ENCODE measurements at places on chromosomes 11 and 22.
A peak's percentile ranks its signal among the peaks of the same experiment; 100 is the strongest.

DNA sequence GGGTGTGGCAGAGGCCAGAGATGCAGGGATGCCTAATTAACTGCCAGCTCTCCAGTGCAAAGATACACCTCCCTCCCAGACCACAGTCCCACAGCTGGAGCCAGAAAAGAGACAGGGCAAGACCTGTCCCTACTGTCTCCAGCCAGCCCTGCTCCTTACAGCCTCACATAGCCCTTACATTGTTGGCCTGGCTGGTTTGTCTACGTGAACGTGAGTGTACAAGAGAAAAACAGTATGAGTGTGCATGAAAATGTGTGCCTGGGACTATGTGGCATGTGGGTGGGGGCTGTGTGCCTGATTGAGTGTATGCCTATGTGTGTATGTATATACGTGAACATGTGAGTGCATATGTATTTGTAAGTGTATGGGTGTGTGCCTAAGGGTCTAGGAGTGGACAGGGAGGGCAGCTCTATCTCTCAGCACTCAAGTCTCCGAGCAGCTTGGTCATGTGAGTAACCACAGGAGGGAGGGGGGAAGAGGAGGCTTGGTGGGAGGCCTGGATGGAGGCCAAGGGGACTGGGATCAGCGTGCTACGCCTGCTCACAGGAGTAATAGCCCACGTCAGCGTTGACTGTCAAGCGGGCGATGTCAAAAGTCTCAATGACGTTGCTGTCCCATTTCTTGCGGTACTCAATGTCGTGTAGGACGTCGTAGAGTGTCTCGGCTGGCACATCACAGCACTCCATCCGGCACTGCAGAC is 6.6 kb upstream of the ARAP1 start:
- DNase-seq, result no peak

DNA sequence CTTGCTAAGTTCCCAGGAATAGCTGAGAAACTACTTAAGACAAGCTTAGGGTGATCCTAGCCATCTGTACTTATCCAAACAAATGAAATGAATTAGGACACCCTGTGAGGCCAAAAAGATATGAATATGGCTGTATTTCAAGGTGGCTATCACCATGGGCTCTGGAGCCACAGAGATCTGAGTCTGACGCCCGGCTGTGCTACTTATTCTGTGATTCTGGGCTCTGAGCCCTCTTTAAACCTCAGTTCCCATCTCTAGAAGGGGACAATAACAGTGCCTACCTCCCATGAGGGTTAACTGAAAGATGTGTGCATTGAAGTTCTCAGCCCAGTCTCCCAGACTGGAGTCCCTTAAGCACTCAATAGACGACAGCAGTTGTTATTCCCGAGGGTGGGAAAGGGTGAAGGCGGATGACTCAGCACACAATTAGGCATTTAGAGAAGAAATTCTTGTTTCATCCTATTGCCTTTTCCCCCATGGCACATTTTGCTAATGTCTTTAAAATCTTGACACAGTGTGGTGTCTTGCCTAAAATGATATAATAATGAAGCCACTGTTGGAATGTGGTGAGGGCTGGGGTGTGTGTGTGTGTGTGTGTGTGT is 132.5 kb downstream of the ADAMTS15 start:
- DNase-seq, result peak; percentile 54

- DNase-seq, result no peak
Observed at GRCh38 chr11:62540804-62541701, 5.6 kb downstream of the AHNAK start.

GRCh38 chr11:96219981-96220623 is 122.9 kb downstream of the MAML2 start:
- no peak for DNase-seq

DNA sequence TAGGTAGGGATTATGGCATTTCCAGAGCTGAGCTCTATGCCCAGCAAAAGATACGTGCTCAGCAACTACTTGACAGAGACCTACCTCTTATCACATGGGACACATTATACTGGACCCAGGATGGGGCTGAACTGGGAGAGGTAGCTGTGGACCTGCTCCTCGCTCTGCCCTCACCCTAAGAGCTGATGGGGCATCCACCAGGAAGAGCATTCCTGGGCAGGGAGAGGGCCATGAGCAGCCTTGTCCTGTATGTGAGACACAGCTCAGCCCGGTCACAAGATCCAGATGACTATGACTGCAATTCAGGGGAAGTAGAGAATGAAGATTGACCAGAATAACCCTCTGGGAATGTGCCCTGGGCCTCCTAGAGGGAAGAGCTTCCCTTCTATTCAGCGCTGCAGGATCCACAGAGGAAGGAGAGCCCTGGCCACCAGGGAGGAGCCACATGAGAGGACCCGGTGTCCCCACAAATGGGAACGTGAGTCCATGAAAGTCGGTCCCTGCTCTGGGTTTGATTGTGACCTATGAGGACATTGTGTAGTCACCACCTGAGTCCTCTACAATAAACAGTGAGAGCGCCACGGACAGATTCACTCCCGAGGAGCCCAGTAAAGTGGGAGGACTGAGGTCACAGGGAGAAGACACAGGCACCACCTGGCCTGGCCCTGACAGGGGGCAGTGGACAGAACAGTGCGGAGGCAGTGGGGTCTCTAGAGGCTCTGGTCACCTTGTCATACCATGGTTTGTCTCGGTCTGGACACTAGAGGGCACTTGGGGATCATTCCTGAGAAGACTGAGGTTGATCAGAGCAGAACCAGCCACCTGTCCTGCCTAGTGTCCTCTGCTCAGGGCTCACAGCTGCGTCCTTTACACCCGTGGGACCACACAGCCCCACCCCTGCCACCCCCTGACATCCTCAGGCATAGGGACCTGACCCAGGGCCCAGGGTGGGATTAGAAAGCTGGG is 99.5 kb downstream of the ZNF280B start:
- DNase-seq, result no peak

DNA sequence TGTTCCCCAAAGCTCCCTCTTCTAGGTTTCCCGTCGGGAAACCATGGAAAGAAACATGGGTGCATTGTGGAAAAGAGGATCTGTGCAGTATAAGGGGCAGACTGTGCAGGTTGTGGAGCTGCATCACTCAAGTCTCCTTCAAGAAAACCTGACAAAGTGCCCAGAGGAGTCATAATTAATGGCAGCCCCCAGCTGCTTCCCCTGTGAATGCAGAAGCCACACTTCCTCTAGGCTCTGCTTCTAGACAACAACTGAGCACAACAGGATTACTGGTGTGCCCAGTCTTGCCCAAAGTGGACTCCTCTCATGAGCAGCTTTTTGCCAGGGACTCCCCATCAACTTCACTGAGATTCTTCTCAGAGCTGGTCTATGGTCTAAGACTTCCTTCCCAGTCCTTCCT is 42.6 kb upstream of the SCUBE2 start:
- DNase-seq, result no peak

DNA sequence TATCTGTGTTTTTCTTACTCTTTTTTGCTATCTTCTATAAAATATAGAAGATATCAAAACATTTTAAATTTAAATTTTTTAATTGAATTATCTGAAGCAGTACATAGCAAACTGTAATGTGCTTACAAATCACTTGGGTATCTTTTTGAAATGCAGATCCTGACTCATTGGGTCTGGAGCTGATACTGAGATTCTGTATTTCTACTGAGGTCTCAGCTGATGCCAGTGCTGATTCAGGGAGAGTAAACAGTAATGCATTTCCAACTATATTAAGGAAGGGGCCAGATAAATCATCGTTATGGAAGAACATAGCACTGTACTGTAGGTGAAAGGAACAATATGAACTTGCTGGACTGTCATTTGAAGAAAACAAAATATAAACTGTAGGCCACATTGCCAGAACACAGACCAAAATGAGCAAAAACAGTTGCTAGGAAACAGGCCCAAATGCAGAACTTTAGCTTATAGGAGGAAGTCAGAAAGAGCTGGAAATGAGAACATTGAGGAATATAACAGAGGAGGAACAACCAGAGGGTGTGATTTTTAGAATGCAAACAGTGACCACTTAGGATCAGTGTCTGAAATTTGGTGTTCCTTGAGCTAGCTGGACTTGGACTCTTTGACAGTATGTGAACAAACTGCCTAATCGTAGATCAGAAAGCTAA is 3.3 kb downstream of the ARL14EP start:
- DNase-seq, result no peak

DNA sequence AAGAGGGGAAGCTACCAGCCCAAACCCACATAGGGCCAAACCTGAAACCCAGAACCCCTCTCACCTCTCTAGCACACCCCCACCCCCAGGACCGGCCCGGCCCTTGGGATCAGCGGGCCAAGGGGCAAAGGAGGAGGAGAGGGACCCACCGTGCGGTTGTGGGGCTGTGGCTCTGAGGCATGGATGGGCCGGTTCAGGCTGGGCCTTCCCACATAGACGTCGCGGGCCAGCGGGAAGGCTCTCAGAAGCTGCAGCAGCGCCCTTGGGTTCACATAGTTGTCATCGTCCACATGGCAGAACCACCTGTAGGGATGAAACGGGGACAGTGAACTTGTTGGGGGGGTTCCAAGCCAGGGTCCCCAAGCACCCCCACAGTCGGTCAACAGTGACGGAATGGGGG is 7.0 kb downstream of the MFNG start:
- no peak for DNase-seq

- no peak for DNase-seq
Observed at GRCh38 chr11:67439321-67440228, 2.1 kb upstream of the PTPRCAP start.

DNA sequence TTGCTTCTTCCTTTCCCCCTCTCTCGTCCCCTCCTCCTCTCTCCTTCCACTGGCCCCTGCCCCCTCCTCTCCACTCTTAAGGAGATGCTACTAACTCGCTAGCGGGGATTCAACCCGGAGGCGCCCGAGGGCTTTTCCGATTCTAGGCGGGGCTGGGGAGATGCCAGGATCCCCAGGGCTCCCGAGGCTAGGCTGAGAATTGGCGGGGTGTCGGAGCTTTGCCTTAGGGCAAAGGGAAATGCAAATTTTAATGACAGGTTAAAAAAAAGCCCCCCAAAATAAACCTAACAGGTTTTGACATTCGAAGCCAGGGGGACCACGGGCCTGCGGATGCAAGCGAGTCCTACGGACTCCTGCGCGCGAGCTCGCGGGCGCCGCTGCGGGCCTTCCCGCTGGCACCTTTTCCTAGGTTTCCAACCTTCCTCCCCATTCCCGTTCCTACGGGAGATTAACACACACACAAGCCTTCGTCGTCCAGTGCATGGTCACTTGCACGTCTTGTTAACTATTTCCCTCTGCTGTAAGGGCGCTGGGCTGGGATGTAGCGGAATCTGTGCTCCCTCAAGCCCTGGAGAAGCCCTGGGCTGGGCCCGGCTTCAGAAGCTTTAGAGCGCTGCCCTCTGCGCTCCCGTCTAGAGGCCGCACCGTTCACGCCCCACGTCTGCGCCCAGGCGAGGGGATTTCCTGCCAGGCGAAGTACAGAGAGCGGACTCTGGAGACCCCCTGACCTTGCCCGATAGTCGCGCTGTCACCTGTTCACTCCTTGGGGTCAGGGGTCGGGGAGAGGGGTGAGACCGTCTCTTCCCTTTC is 729 bp upstream of the ALX4 start:
- no peak for DNase-seq

GRCh38 chr11:102343809-102344208 is 3.2 kb upstream of the BIRC2 start:
- DNase-seq, result no peak

DNA sequence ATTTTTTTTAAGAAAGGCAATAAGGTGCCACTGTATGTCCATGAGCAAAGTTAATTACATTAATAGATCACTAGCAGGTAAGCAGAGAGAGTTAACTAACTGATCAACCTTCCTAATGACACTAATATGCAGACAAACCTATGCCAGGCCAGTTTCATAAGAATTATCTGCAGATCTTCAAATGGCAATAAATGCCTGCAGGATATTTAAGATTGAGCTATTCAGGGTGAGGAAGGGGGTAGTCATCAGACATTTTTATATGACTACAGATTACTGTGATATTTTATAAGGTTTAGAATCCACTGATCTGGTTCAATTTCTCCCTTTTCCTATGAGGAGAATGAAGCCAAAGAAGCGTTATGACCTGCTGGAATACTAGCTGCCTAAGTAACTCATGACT is 30.2 kb downstream of the CARD18 start:
- no peak for DNase-seq

DNA sequence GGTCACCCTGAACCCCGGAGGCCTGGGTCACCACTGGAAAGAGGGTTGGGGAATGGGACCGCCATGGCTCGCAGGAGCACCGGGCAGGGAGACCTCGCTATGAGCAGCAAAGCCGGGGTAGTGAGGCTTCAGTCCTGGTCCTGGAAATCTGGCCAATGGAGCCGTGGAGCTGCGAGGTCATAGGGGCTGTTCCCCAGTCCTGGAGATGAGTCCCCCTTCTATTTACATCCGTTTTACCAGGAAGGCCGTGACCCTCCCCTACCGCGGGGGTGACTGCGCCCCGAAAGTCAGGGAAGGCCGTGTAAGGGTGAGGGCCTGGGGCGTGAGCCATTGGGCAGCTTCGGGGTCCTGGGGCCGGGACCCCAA is 449 bp downstream of the PIDD1 start:
- DNase-seq, result no peak

DNA sequence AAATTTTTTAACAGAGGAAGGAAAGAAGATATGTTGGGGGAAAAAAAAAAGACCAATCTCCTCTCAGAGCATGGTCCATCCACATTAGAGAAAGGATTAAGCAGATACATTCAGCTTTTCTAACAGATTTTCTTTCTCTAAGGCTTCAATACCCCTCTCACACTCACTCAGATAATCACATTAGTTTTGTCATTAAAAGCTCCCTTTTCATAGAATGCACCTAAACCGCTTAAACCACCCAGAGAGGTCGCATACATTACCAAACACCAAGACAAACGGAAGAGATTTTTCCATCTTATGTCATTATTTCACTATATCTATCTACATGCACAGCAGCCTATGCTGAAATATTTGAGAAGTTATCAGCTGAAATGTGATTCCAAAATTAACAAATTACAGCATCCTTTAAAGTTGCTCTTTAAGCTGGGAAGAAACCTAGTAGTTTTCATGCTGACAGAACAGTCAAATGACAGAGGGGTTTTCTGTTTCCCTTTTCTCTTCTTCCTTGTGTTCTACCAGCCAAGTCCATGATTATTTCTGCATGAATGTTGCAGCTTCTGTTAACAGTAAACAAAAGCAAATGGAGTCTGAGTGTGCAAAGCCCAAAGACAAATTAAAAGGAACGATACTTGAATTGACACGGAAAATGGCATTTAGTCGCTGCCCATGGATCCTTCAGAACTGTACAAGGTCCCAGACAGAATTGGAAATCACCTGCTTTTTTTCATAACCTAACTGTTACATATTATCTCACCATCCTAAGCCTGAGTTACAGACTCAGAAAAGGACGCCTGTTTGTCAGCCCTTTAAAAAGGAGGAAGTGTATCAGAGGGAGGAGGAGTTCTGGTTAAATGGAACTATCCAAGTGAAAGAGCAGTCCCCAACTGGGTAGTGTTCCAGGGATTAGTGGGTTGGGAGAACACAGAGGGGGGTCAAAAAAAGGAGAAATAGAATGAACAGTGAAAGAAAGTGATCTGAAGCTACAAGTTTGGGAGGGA is 54.6 kb downstream of the PRCP start:
- DNase-seq, result no peak

DNA sequence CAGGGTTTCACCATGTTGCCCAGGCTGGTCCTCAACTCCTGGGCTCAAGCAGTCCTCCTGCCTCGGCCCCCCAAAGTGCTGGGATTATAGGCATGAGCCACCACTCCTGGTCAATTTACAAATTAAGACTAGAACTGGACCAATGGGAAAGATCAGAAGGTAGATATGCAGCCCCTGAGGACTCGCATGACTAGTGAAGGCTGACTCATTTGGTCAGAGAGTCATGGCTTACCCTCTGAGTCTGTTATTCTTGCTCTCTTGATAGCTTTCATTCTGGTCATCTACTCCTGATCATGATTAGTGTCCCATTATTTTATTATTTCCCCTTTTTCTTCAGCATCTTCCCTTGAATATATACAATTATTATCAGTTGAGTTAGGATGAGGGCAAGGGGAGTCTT is 2.7 kb upstream of the LDHAL6A start:
- peak; percentile 24 for DNase-seq

GRCh38 chr22:27802346-27803073 is 954 bp upstream of the MN1 start:
- DNase-seq, result no peak

Data from NCI-H226 (cell line).